Stimulated activated CD4-positive, alpha-beta T cell treated with anti-CD3 and anti-CD28 coated beads, Interleukin-15, amount 100 ng/mL, for 1 hour (primary cell): ENCODE measurements at places on chromosomes 3 and 15.
A peak's percentile ranks its signal among the peaks of the same experiment; 100 is the strongest.

DNA sequence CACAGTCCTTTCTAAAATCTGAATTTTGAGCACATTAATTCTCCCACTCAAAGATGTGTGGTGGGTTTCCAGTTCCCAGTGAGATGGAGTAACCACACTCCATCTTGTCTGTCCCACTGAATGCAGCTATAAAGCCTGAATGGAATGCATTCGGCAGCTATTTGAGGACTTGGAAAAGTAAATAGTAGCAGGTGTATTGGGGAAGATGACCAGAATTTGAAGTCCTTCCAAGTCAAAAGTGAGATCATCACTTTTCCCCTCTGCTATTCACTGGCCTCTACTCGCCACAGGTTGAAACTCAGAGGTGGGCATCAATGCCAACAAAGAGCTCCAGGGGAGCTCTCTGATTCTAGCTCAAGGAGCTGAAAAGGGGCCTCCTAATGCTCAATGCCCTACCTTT is 8.1 kb upstream of the GNB5 start:
- DNase-seq = no peak

DNA sequence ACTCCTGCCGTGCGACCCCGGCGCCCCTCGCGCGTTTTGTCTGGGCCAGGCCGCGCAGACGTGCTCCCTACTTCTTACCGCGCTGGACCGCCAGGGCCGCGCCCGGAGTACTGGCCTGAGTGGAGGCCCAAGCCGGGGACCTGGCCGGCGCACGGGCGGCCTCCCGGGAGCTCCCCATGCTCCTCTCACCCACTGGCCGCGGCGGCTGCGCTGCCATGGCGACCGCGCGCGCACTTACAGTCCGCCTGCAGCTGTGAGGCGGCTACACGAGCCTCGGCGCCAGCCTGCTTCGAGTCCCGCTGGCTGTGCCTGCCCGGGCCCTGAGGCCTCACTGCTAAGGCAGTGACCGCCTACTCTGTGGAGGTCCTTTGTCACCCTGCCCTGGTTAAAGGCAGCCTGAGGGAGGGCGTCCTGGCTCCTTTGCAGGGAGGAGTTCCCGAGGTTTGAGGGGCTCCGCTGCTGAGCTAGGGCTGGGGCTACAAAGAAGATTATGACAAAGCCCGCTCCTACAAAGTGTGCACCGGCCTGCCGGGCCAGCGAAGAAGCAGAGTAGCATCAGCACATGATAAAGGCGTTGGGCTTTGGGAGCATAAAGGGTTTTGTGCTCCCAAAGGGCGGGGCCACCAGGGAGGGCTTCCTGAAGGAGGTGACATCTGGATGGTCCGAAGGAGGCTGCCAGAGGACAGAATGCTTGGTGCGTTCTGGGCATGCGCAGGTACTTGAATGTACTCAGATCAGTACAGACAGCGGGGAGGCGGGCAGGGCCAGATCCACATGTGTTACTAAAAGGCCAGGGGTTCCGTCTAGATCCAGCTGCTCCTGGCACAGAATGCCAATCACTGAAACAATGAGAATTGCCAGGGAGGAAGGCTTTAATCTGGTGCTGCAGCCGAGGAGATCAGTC is at the start of the genes LRRC34 and LRRIQ4:
LRRC34 (minus strand) TSS at position 573 of the 904 bp plus-strand sequence; CDS start at position 217, 356 bp downstream.
LRRIQ4 (plus strand) TSS at position 539 of the 904 bp plus-strand sequence. CDS start 9,052 bp downstream, outside the sequence.
- peak; percentile 16 for DNase-seq

GRCh38 chr3:185981621-185982020 is 43.8 kb upstream of the TRA2B start:
- DNase-seq = no peak

DNA sequence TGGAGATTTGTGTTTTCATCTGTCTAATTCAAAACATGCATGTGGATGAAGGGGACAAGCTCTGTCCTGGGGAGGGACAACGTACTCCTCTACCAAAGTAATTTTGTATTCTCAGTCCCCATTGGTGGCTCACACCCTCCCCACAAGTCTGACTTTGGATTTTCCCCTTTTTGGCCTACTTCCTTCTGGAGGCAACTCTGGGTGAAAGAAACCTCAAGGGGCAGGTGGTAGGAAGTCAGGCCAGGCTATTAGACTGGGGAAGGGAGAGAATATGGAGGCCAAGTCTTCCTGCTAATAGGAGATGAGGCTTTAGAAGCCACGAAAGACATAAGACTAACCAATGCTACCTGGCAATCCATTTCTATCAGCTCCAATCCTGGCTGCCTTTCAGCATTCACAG is 124.9 kb upstream of the RASGRP1 start:
- no peak for DNase-seq

DNA sequence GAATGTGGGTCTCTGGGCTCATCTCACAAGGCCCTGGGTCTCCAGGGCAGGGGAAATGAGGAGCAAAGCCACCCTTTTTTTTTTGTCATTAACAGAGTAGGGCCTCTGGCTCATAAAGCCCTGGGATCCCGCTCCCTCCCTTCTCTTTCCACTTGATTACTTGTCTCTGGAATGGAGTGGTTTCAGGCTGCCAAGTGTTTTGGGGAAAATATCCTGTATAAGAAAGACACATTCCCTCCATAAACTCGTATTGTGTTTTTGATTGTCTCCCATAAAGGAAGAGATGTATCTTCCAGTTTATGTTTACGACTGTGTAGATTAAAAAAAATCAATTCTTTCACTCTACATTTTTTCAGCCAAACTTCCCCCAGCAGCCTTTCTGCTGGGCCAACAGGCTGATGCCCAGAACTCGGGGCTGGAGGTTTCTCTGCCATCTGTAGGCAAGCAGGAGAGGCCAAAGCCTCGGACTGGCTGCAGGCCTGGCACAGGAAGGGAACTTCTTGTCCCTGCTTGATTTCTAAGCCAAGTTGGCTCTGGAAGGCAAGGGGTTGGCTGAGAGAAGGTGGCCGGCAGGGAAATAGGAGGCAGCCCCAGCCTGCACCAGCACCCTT is 49.4 kb upstream of the INSYN1 start:
- no peak for DNase-seq
